GM23338 (cell line): ENCODE measurements at places on chromosomes 1 and 21. TPM values are rescaled to one million over a fixed set of nuclear protein-coding genes. Genes with fewer than 3 reads are reported as not detected.
A peak's percentile ranks its signal among the peaks of the same experiment; 100 is the strongest.

DNA sequence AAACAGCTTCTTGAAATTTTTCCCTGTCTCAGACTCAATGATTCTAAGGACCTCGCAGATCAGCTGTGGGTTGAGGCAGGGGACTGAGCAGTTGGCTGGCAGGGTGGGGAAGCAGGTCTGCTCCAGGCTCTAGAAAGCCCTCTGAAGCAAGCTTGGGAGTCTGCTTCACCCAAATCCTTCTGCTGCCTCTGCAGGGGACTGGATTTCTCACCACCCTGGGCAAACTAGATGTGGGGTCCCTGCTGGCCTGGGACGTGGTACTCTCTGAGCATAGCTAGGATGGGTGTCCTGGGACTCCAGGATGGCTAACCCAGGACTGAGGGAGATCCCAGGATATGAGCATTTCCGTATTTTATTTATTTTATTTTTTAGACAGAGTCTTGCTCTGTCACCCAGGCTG, 89.3 kb downstream of the LAMC2 start:
- no peaks in the 10 kb centered on the region for H3K36me3 ChIP-seq
- no peak overlapping the region for H3K27ac ChIP-seq
- peaks cover 18% of the 10 kb centered on the region for H3K4me1 ChIP-seq
- H3K27me3 ChIP-seq = no peaks in the 10 kb centered on the region
- H3K4me3 ChIP-seq = no peak overlapping the region

The RBBP4 gene
- 276 and 312 TPM in 2 replicates for total RNA-seq

GRCh38 chr1:85463731-85464496, 1.0 kb downstream of the DDAH1 start:
- no peak overlapping the region for H3K27ac ChIP-seq
- peaks cover 19% of the 10 kb centered on the region for H3K4me1 ChIP-seq
- peak; percentile 31 for DNase-seq
- peaks cover 41% of the 10 kb centered on the region for H3K27me3 ChIP-seq

The CSMD2 gene
- 16.6 and 18.8 TPM in 2 replicates for total RNA-seq

DNA sequence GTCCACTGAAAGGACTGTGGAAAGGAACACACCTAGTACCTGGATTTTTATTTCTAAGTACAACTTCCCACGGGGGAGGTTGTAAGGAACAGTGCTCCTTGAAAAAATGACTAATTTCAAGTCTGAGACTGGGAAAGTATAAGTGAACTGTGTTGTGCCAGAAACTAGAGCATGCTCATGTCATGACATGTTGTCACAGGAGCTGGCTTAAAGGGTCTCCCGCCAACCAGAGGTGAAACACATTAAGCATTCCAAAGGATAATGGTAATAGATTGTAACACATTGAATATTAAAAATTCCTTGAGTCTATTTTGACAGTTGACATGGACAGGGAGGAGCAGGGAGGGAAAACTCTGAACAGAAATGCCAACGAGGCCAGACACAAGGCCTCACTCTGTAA, 6.3 kb downstream of the ATP2B4 start:
- peaks cover 25% of the 10 kb centered on the region for H3K4me1 ChIP-seq
- H3K27ac ChIP-seq = no peak overlapping the region
- DNase-seq = no peak
- H3K27me3 ChIP-seq = peaks cover 37% of the 10 kb centered on the region
- no peak overlapping the region for H3K4me3 ChIP-seq
- no peaks in the 10 kb centered on the region for H3K36me3 ChIP-seq

The ICOSLG gene
- total RNA-seq = 2.2 and 4.6 TPM in 2 replicates
